MG63 (cell line): ENCODE measurements at places on chromosomes 1 and 21. TPM values are rescaled to one million over a fixed set of nuclear protein-coding genes. Genes with fewer than 3 reads are reported as not detected.
A peak's percentile ranks its signal among the peaks of the same experiment; 100 is the strongest.

- no peak for DNase-seq
Observed at GRCh38 chr1:3697810-3698209, 45.5 kb downstream of the TP73 start.

GRCh38 chr1:234600418-234601281, 9.3 kb downstream of the IRF2BP2 start:
- DNase-seq, result peak; percentile 54

- no peak for DNase-seq
Observed at GRCh38 chr1:212593821-212594251, 14.7 kb upstream of the ATF3 start.

Gene RHBG
- not detected in 2 replicates for total RNA-seq

- no peak for DNase-seq
Observed at GRCh38 chr1:163807331-163808049, 485.7 kb downstream of the NUF2 start.

DNA sequence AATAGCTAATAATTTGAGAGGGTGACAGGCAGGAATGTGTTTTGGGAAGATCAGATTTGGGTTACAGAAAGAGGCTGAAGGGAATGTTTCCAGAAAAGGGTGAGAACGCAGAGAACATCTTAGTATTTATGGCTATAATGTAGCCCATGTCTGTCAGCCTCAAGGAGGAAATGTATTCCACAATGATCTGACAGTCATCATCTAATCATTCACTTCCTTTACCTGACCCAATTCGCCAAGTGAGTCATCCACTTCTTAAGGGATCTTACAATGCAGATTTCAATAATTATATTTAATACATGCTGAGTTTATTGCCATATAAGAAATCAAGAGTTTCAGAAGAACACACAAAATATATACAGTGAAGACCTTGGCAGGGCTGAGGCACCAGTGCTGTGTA, 10.8 kb downstream of the TRIM45 start:
- no peak for DNase-seq

Gene ADORA3
- total RNA-seq, result not detected in 2 replicates

Gene TPTE
- not detected in 2 replicates for total RNA-seq

Gene KCNQ4
- total RNA-seq, result not detected in 2 replicates

DNA sequence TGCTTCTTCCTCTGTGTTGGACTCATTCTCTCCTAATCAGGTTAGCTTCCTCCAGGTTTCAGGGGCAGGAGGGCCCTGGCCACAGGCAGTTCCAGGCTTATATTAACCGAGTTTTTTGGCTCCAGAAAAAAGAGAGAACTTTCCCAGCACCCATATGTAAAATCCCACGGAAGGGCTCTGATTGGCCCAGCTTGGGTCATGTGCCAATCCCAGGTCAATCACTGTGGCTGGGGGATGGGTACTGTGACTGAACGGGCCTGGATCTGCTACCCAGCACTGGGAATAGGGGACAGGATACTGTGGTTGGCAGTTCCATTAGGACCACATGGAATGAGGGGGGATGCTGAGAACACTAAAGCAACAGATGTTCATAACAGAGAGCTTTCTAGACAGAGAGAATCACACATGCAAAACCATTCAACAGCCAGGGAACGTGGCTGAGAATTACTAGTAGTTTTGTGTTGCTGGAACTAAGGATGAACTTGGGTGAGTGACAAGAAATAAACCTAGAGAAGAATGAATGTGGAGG, 51.1 kb upstream of the NEK2 start:
- DNase-seq, result no peak

Gene CHRM3
- 0.02 and 0.03 TPM in 2 replicates for total RNA-seq

- DNase-seq, result no peak
Observed at GRCh38 chr1:231964241-231964640, 337.7 kb downstream of the DISC1 start.

GRCh38 chr21:19353256-19353655, 949.7 kb upstream of the TMPRSS15 start:
- no peak for DNase-seq

- no peak for DNase-seq
Observed at GRCh38 chr1:117689997-117690625, 84.3 kb downstream of the TENT5C start.

- peak; percentile 17 for DNase-seq
Observed at GRCh38 chr1:19762175-19762779, 37.4 kb downstream of the TMCO4 start.

GRCh38 chr1:203142684-203143408, 15.3 kb downstream of the ADORA1 start:
- no peak for DNase-seq

DNA sequence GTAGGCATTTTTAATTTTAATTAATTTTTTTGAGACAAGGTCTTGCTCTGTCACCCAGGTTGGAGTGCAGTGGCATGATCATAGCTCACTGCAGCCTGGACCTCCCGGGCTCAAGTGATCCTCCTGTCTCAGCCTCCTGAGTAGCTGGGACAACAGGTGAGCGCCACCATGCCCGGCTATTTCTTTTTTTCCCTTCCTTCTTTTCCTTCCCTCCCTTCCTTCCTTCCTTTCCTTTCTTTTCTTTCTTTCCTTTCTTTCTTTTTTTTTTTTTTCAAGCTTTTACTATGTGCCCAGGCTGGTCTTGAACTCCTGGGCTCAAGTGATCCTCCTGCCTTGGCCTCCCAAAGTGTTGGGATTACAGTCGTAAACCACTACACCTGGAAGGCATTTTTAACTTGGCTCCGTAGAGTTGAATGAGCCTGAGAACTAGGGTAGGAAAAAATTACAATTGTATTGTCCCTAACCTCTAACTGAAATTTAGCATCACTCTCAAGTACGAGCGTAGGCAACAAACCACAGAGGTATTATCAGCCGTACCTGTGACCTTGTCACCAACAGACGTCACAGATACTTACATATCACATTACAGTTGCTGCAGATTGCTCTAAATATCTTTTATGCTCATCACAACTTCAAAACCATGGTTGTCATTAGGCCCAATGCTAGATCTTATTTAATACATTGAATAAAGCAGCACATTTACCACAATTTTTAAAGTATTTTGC, 8.0 kb downstream of the RUNX3 start:
- no peak for DNase-seq

Gene ANKRD35
- not detected in 2 replicates for total RNA-seq

GRCh38 chr1:22639286-22639685, 2.9 kb downstream of the C1QA start:
- DNase-seq, result peak; percentile 18

Gene SORT1
- total RNA-seq, result 0.07 and 0.46 TPM in 2 replicates

DNA sequence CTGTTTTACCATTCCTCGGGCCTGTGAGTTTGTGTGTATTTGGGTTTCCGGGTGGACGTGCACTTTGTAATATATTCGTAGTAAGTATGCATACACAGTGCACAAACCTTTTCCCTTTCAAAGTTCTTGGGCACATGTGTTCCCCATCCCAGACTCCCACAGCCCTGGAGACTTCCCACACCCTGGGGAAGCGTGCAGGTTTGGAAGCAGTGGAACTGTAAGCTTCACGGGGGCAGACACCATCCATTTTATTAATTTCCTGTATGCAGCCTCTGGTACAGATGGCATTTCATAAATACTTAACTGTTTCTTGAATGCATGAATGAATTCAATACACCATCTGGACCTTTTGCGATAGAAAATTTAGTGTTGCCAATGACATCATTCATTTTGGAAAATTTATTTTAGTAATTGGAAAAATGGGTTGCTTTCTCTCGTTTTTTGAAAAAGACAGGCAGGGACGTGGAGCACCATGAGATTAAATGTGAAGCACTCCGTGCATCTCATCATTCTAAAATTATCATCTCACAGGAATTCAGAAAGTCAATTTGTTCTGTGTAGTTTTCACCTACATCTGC, 10.8 kb downstream of the ETS2 start:
- no peak for DNase-seq

GRCh38 chr1:233988963-233989696, 84.7 kb downstream of the SLC35F3 start:
- DNase-seq, result no peak

Gene PROX1
- total RNA-seq, result not detected in 2 replicates

DNA sequence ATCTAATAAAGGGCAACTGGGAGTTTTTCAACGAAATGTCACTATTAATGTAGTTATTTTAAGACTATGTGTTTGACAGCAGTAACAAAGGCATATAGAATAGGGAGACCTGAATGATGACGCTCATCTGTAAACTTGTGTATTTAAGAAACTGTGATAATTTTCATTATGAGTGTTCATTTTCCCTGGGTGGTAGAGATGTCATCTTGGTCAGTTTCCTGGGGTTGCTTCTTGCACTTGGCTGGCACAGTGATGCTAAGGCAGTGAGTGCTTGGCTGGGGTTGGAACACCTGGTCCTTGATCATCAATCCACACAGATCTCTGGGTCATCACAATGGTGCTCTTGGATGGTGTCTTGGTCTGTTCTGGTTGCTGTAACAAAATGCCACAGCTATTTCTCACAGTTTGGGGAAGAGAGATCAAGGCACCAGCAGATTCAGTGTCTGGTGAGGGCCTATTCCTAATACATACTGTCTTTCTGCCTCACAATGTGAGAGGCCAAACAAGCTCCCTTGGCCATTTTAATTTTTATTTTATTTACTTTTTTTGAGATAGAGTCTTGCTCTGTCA, 7.9 kb upstream of the SMYD2 start:
- no peak for DNase-seq

- no peak for DNase-seq
Observed at GRCh38 chr1:100622506-100622905, 84.6 kb downstream of the GPR88 start.
